ENCODE measurements at places on chromosomes 4 and X. TPM values are rescaled to one million over a fixed set of nuclear protein-coding genes. Genes with fewer than 3 reads are reported as not detected.

- no peaks in the 10 kb centered on the region for H3K36me3 ChIP-seq
- peaks cover 2% of the 10 kb centered on the region for H3K4me1 ChIP-seq
- no peak overlapping the region for H3K4me3 ChIP-seq
- no peak for DNase-seq
- H3K27me3 ChIP-seq: no peaks in the 10 kb centered on the region
Observed at GRCh38 chrX:25166546-25166945, 150.8 kb upstream of the ARX start.

- no peaks in the 10 kb centered on the region for H3K36me3 ChIP-seq
- peak within 1 kb of the TSS; percentile 93 for H3K27ac ChIP-seq
- peak within 1 kb of the TSS; percentile 88 for H3K4me3 ChIP-seq
- peaks cover 5% of the 10 kb centered on the region for H3K27me3 ChIP-seq
- peaks cover 2% of the 10 kb centered on the region for H3K4me1 ChIP-seq
Observed at GRCh38 chrX:51332188-51332942, at the start of gene NUDT10. Gene NUDT10 (plus strand): TSS chrX:51332822. CDS start chrX:51332966, 144 bp downstream.

- peak overlapping the region; percentile 4 for H3K27ac ChIP-seq
- no peaks in the 10 kb centered on the region for H3K36me3 ChIP-seq
- no peak for DNase-seq
- H3K4me1 ChIP-seq: peaks cover 18% of the 10 kb centered on the region
Observed at GRCh38 chr4:98290511-98290910, 29.3 kb downstream of the RAP1GDS1 start.

DNA sequence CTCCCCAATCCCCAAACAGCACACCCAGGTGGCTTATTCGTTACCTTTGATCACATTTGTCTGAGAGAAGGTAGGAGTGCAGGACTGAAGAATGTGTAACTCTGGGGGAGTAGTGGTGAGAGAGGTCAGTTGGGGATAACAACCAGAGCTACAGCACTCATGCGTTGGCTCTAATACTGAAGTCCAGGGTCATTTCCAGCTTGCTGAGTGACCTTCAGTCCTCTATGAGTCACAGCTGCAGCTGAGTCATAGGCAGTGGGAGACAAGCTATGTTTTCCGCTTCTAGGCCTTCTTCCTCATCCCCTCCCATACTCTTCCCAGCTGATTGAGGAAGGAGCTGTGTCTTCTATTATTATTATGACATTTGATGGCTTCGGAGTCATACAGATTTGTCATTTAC lies 31.6 kb upstream of the CT47C1 start:
- DNase-seq: no peak
- H3K4me1 ChIP-seq: no peaks in the 10 kb centered on the region
- H3K4me3 ChIP-seq: no peak overlapping the region
- no peaks in the 10 kb centered on the region for H3K27me3 ChIP-seq
- H3K27ac ChIP-seq: no peak overlapping the region

ENOPH1 gene
- total RNA-seq: 26.9 TPM

CCDC158 gene
- not detected for total RNA-seq

LUZP4 gene
- not detected for total RNA-seq

MAMLD1 gene
- 0.25 TPM for total RNA-seq

DNA sequence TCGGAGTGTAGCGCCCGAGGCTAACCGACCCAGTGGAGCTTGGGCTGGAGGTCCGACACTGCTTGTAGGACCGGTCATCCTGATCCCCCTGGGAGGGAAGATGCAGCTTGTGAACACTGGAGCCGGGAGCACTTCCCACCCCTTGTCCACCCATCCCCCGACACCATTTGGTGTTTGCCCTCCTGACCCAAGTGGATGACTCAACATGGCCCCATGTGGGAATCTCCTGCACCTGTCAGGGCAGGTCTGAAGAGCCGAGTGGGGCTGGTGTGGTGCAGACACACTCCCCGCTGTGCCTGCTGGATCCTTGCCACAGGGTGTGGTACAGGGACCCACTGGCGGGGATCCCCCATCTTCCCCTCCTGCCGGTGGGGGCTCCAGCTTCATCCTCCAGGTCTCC lies 90.0 kb upstream of the AFAP1 start:
- peaks cover 15% of the 10 kb centered on the region for H3K4me1 ChIP-seq
- peak; percentile 70 for DNase-seq
- no peak overlapping the region for H3K4me3 ChIP-seq
- peaks cover 6% of the 10 kb centered on the region for H3K27me3 ChIP-seq

AREG gene
- not detected for total RNA-seq

DNA sequence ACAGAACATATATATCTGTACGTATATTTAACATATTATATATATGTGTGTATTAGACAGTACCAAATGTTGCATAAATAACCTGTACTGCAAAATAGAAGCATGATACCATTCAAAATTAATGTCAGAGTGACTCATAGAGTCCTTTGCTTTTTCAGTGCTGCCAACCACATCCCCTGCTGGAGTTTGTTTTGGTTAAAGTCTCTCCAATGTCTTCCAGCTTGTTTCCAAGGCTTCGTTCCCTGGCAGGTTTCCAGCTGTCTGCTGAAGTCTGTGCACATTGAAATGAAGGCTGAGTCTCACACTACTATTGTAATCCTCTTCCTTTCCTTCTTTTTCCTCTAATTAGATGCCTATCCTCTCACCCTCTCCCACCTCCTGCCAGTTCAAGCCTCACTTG lies 14.9 kb downstream of the NRK start:
- DNase-seq: no peak
- no peak overlapping the region for H3K4me3 ChIP-seq
- no peaks in the 10 kb centered on the region for H3K36me3 ChIP-seq

Measured in glutamatergic neuron (in vitro differentiated cells).